Stomach (tissue), 19 donors: ENCODE measurements at places on chromosomes 16 and 17. TPM values are rescaled to one million over a fixed set of nuclear protein-coding genes. Genes with fewer than 3 reads are reported as not detected.

DNA sequence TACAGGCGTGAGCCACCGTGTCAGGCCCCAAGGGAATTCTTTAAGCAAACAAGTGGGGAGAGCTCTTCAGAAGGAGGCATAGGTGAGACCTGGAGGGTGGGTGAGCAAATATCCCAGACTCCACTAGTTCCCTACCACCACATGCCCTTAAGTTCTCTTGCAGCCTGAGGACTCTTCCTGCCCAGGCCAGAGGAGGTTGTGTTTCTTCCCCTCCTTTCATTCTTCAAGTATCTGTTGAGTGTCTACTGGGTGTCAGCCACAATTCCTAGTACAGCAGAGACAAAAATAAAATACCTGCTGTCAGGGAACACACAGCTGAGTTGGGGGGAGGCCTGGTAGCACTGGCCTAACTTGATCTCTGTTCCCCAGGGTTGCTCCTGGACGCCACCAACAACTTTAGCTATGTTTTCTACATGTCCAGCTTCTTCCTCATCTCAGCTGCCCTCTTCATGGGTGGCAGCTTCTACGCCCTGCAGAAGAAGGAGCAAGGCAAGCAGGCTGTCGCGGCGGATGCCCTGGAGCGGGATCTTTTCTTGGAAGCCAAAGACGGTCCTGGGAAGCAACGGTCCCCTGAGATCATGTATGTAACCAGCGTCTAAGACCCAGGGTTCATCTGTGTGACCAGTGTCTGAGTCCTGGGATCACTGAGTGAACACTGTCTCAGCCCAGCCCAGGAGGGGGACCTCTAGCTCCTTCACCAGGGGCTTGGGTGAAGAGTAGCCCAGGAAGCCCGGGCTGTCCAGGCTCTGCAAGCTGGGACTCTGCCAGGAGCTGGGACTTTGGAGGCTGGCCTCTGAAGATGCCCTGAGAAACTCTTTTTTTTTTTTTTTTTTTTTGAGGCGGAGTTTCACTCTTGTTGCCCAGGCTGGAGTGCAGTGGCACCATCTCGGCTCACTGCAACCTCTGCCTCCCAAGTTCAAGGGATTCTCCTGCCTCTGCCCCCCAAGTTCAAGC is 5.9 kb upstream of the ARMC7 start:
- no peak overlapping the region for H3K4me3 ChIP-seq
- peaks cover 49% of the 10 kb centered on the region for H3K36me3 ChIP-seq
- no peak overlapping the region for H3K27ac ChIP-seq

GRCh38 chr16:30016555-30017276 is 5.9 kb upstream of the DOC2A start:
- no peaks in the 10 kb centered on the region for H3K36me3 ChIP-seq
- no peak for DNase-seq
- H3K4me3 ChIP-seq = no peak overlapping the region

GRCh38 chr17:77036841-77037381 is 103.9 kb upstream of the SEC14L1 start:
- H3K4me1 ChIP-seq = peaks cover 9% of the 10 kb centered on the region
- H3K36me3 ChIP-seq = no peaks in the 10 kb centered on the region
- H3K27me3 ChIP-seq = no peaks in the 10 kb centered on the region
- no peak overlapping the region for H3K4me3 ChIP-seq
- DNase-seq = peak; percentile 31

DNA sequence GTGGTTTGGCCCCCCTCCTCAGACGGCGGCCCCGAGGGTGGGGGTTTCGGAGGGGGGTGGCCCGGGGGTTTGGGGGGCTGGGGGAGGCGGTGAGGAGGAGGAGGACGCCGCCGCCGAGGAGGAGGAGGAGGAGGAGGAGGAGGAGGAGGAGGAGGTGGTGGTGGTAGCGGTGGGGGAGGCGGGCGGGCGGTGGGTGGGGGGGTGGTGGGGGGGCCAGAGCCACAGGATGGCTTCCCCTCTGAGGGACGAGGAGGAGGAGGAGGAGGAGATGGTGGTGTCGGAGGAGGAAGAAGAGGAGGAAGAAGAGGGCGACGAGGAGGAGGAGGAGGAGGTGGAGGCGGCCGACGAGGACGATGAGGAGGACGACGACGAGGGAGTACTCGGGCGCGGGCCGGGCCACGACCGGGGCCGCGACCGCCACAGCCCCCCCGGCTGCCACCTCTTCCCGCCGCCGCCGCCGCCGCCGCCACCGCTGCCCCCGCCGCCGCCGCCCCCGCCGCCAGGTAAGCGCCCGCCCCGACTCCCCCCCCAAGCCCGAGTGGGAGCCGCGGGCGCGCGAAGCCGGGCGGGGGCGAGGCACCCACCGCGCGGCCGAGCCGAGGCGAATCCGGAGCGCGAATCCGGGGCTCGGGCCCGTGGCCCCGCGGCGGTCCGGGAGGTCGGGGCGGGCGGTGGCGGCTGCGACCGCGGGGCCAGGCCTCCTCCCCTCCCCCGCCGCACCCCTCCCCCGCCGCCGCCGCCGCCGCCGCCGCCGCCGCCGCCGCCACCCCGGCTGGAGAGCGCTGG is 3.8 kb upstream of the CHD3 start:
- no peaks in the 10 kb centered on the region for H3K27me3 ChIP-seq
- H3K4me3 ChIP-seq = peak overlapping the region; percentile 83
- peaks cover 76% of the 10 kb centered on the region for H3K4me1 ChIP-seq
- peak; percentile 28 for DNase-seq
- peak overlapping the region; percentile 98 for H3K27ac ChIP-seq

DNA sequence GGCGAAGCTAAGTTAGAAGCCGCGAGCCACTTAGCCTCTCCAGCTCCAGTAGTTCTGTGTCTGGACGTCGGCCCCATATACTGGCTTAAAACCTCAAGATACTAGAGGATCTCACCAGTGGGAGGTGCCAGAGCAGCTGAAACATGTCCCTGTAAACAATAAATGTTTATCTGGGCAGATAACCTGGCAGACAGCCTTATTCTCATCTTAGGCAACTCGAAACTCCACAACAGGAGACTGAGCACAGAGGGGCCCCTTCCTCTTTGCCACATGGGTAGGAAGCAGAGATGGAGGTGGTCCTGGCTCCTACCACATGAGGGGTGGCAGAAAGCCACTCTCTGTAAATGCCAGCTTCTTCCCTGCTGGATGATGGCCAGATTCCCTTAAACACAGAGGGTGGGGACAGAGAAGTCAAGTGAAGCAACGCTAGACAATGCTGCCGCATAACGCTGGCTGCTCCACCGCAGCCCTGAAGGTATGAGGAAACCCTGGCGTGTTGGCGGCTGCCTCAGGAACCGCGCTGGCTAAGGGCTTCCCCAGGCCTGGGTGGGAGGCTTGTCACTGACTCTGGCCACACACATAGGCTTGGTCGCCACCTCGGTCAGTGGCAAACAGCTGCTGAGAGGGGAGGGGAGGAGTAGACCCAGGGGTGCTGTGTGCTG is 67.9 kb downstream of the HIC1 start:
- no peaks in the 10 kb centered on the region for H3K27me3 ChIP-seq
- no peak overlapping the region for H3K4me3 ChIP-seq
- DNase-seq = peak; percentile 70
- H3K4me1 ChIP-seq = peaks cover 26% of the 10 kb centered on the region
- H3K27ac ChIP-seq = peak overlapping the region; percentile 70

The C17orf78 gene
- total RNA-seq = not detected

The TMEM114 gene
- total RNA-seq = not detected

The SRL gene
- not detected for total RNA-seq

The FAM20A gene
- 81.3 TPM for total RNA-seq

The PIPOX gene
- 3.5 TPM for total RNA-seq

The KRTAP2-3 gene
- total RNA-seq = not detected
